Caco-2 (cell line): ENCODE measurements at places on chromosomes 11 and 22. TPM values are rescaled to one million over a fixed set of nuclear protein-coding genes. Genes with fewer than 3 reads are reported as not detected.

- H3K27ac ChIP-seq: no peak overlapping the region
- peak overlapping the region; percentile 55 for H3K4me3 ChIP-seq
- H3K27me3 ChIP-seq: no peaks in the 10 kb centered on the region; the same call in 1 of the 2 replicates
Measured at GRCh38 chr11:16612566-16613261, 125.7 kb upstream of the C11orf58 start.

The SYT7 gene
- 32.8 and 33.5 TPM in 2 replicates for total RNA-seq

- H3K4me3 ChIP-seq: no peak overlapping the region
- no peak overlapping the region for H3K27ac ChIP-seq
- H3K27me3 ChIP-seq: no peaks in the 10 kb centered on the region; the same call in 1 of the 2 replicates
- no peaks in the 10 kb centered on the region for H3K4me1 ChIP-seq
Measured at GRCh38 chr11:72468289-72468688, 34.0 kb upstream of the CLPB start.

DNA sequence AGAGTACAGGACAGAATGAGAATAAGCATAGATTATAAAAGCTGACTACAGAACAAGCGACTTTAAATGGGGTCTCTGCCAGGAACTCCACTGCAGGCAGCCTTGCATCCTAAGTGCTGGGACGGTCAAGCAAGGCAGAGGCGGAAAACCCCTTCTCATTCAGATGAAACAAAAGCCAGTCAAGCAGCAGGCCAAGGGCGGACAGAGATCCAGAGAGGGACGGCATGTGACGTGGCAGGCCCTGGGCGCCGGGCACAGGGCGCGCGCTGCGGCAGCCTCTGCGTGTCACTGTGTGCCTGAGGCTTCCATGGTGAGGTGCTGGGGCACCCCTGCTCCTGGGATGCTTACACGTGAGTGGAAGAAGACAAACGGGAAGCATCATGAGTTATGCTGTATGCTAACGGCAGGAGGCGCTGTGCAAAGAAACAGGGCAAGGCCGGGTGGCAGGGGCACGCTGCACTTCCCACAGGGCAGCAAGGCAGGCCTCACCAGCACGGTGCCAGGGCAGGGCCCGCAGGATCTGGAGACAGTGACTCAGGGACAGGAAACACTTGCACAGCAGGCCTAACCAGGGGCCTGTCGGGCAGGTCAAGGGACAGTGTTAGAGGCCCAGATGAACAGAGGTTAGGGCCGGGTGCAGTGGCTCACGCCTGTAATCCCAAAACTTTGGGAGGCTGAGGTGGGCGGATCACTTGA lies 6.2 kb downstream of the TOLLIP start:
- H3K36me3 ChIP-seq: 0 out of 2 replicates have a peak, but pooled peaks cover under 1% of the 10 kb centered on the region
- H3K4me3 ChIP-seq: no peak overlapping the region
- no peaks in the 10 kb centered on the region for H3K27me3 ChIP-seq
- peaks cover 36% of the 10 kb centered on the region for H3K4me1 ChIP-seq
- no peak for DNase-seq
- H3K27ac ChIP-seq: no peak overlapping the region

The MMP12 gene
- total RNA-seq: not detected in 2 replicates

The PRDM11 gene
- total RNA-seq: 11.8 and 12.5 TPM in 2 replicates
